Left lung (tissue), 14 donors: ENCODE measurements at places on chromosomes 11 and 22.

DNA sequence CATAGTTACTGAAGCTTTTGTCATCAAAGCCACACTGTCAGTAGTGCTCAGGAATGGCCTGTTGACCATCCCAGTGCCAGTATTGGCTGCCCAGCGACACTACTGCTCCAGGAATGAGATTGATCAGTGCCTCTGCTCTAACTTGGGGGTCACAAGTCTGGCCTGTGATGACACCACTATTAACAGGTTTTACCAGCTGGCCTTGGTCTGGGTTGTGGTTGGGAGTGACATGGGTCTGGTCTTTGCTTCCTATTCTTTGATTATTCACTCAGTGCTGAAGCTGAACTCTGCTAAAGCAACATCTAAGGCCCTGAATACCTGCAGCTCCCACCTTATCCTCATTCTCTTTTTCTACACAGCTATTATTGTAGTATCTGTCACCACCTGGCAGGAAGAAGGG, 21.5 kb downstream of the OR56B4 start:
- no peak for DNase-seq

DNA sequence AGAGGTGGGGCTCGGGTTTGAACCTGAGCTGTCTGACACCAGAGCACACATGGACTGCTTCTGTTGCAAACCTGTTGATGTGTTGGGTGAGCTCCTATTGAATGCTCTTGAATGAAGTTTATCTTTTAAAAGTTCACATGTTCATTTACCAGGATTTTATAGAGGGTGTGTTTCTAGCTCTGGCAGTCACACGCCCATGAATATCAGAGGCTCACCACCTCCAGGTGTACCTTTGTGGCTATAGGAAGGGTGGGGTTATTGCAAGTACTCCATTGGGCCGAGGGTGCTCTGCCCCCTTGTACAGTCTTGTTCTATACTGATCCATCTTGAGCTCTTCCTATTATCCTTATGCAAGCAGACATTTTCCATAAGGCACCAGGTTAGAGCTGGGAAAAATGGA, 9.2 kb downstream of the ENDOD1 start:
- no peak for DNase-seq

- DNase-seq, result no peak
These were observed 1598.1 kb downstream of the FAM181B start for GRCh38 chr11:81135570-81135969.

GRCh38 chr11:43576803-43577521, 103.6 kb upstream of the HSD17B12 start:
- peak; percentile 55 for DNase-seq

GRCh38 chr11:94630221-94630620, 63.1 kb downstream of the PIWIL4 start:
- no peak for DNase-seq

- no peak for DNase-seq
These were observed at the start of gene DBX1 for GRCh38 chr11:20160425-20161229. TSS of gene DBX1 (minus strand) at chr11:20160475. CDS start at chr11:20160324, 151 bp downstream.

DNA sequence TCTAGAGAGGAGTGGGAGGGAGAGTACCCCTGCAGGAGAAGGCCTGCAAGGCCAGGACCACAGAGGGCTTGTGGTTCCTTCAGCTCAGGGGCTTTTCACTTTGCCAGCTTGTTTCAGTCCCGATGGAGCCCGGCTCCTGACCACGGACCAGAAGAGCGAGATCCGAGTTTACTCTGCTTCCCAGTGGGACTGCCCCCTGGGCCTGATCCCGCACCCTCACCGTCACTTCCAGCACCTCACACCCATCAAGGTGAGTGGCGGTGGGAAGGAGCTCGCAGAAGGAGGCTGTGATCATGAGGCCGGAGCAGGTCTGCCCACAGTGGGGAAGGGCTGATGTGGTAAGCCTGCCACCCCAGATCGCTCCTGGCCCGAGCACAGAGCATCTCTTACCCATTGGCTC, 13.5 kb downstream of the ACP2 start:
- DNase-seq, result no peak

DNA sequence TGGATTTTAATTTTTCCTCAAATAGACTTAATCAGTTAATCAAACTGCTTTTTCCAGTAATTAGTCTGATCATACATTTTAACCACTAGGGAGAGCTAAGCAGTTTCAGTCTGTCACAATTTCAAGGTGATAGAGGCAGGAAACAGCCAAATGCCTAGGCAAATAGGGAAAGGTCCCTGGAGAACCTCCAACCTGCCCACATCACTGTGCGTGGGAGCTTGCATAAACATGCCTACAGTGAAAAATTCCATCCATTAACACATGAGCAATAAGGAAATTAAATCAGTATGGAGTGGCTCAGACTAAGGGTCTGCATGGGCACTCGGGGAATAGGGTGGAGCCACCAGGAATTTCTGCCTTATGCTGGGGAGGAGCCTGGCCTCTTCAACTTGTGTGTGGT, 74.6 kb downstream of the AASDHPPT start:
- DNase-seq, result no peak

DNA sequence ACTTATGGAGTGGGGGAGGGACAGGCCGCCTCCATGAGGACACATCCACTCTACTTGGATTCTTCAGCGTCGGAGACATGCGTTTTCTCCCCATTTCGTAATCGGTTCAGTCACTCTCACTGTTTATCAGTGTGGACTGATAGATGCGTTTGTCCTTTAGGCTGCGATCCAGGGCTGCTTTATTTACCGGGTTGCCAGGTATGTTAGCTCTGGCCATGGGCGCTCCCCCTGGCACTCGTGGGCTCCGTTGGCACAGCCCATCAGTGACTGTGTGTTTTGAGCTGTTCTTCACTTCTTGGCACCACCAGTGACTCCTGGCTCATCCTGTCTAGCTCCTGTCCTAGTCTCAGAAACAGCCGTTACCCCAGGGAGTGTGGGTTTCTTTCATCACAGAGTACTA, 1203.3 kb downstream of the BRD1 start:
- DNase-seq, result no peak

DNA sequence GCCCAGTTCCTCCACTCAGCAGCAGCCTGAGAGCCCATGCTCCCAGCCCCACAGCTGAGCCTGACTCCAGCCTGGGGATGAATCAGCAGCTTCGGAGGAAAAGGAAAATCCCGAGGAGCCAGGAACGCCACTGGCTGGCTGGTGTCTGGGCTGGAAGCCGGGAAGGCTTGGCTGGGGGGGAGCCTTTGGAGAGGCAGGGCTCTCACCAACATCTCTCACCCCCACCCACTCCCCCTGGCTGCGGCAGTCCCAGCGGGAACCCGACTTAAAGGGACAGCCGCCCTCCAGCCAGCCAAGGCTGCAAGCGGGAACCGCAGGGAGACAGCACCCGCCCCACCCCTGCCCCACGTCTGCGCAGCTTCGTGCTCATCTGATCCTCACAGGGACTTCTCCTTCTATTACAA, 28.4 kb downstream of the KIAA0930 start:
- DNase-seq, result peak; percentile 61

- no peak for DNase-seq
These were observed 40.9 kb downstream of the FAM168A start for GRCh38 chr11:73556966-73557365.

- no peak for DNase-seq
These were observed 117.6 kb downstream of the C11orf58 start for GRCh38 chr11:16856022-16856471.

- peak; percentile 64 for DNase-seq
These were observed 46.9 kb downstream of the BRD1 start for GRCh38 chr22:49780698-49781288.

- no peak for DNase-seq
These were observed 28.7 kb downstream of the UPB1 start for GRCh38 chr22:24523873-24524272.

DNA sequence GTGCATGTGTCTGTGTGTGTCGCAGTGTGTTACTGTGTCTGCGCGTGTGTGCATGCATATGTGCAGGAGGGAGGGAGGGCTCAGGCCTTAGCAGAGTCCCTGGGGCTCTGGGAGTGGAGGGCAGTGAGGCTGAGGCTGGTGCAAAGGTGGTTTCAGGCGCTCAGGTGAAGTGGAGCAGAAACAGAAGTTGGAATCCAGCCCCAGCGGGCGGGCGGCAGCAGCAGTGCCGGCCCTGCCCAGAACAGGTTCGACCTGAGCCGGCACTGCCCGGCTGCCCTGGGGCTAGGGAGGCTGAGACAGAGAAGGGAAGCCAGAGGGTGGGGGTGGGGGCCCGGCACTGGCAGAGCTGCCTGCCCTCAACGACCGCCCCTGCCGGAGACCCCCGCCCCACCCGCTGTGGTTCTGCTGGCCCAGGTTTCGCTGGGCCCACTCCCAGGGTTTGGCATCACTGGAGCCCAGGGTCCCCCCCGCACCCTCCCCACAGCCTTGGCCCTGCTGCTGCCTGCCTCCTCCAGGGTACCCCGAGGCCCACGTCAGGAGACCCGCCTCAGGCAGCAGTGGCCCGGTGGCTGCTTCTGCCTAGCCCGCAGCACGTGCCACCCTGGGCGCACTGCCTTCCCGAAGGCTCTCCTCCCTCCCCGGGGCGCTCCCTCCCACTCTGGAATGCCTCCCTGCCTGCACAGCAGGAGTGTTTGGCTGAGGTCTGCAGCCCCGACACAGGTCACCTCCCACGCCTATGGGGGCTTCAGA, 13.3 kb downstream of the ASCL2 start:
- no peak for DNase-seq

DNA sequence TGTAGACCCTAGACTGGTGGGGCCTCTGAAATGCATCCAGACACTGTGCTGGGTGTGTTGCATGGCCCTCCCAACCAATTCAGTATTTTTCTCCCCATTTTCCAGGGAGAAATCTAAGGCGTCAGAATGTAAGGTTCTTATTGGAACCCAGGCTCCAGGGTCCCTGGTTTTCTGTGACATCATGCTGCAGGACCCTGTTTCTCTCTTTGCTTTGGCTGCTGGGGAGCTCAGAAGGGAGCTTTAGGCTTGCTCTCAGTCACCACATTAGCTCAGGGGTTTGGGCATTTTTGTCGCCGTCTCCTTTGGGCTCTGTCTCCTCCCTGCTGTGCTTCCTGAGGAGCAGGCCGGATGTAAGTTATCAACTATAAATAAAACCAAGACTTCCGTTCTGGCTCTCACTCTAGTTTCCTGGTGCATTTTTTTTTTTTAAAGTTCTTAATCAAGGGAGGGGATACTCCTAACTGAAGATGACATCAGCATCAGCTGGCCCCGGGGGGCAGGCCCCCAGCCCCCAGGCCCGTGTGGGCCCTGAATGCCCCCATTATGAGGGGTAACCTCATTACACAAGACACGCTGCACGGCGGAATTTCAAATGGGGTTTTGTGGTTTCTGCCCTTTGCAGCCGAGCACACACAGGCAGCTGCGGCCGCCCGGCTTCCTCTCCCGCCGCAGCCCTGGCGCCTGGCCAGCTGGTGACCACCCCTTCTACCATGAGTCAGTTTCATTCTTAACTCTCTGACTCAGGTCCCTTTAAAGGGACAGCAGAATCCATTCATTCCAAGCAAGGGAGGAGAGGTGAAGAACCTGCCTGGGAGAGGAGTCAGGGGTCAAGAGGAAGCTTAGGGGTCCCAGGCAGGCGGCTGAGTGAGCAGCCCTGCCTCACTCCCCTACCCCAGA, 3.2 kb downstream of the MYEOV start:
- DNase-seq, result peak; percentile 87

- no peak for DNase-seq
These were observed 38.6 kb upstream of the SPTBN2 start for GRCh38 chr11:66767666-66768065.

GRCh38 chr11:134014511-134014910, 54.4 kb upstream of the JAM3 start:
- no peak for DNase-seq

GRCh38 chr11:119713359-119714040, 15.5 kb downstream of the NECTIN1 start:
- DNase-seq, result no peak

DNA sequence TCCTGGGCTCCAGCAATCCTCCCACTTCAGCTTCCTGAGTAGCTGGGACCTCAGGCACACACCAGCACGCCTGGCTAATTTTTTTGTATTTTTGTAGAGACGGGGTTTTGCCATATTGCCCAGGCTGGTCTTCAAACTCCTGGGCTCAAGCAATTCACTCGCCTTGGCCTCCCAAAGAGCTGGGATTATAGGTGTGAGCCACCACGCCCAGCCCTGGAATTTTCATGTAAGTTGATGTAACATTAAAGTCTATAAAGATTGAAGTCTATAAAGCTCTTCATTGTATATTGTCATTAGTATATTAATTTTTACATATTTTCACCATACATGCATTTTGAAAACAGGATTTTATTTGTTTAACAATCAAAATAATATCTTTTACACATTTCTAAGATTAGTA, 12.5 kb upstream of the DDX17 start:
- DNase-seq, result no peak

DNA sequence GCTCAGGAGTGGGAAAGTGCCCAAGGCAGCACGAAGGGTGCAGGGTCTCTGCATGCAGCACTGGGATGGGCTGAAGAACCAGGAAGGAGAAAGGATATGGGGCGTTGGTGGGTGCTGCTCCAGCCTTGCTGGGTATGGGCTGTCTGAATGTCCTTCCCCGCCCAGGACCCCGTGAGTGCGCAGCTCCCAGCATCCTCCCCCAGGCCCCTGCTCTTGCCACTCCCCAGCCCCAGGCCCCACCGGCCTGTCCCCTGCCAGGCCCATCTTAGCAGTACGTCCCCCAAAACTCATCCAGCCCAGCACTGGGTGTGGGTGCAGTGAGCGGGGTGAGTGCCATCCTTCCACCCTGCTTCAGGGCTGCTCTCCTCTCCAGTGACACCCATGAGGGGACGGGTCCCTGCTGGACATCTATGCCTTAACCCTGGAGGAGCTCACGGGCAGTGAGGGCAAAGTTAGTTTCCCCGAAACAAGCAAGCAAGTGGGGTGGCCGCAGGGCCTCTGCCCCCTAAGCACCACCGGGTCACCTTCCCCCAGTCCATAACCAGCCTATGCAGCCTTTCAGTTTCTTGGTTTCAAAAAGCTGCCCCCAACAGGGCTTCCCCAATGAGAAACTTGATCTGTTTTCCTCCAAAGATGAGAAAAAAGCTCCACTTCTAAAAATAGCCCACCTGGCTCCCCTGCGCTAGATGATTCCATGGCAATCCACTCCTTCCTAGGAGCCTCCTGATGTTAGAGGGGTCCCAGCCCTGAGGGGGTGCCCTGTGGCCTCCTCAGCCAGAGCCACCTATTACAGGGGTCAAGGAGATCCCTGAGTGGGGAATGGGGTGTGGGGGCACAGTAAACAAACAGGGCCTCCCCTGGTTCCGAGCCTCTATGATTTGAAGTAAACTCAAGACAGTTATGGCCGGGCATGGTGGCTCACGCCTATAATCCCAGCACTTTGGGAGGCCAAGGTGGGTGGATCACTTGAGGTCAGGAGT, 103.8 kb downstream of the MORC2 start:
- peak; percentile 53 for DNase-seq

- no peak for DNase-seq
These were observed 415.9 kb upstream of the CADM1 start for GRCh38 chr11:115920092-115920461.

DNA sequence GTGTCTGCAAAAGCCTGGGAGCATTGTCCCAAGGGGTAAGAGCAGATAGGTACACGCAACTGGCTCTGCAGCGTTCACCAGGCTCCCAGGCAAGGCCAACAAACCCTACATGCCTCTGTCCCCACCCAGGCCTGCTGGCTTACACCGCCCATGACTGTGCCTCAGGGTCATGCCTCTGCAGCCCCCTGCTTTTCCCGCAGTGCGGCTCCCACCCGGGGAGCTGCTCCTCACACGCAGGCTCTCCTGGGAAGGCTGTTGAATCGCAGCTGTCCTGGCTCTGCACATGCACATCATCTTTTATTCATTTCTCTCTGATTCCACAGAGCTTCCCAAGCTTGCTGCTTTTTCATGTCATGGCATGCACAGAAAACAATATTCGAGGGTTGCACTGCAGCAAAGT, 29.2 kb upstream of the B3GAT1 start:
- no peak for DNase-seq
